ENCODE measurements at places on chromosomes 3 and 15. TPM values are rescaled to one million over a fixed set of nuclear protein-coding genes. Genes with fewer than 3 reads are reported as not detected.

Gene GATM
- total RNA-seq, result 0.55 TPM

Gene IGSF11
- 0.14 TPM for total RNA-seq

Gene PLEKHO2
- total RNA-seq, result 28.0 TPM

Gene GOLGA8B
- 19.8 TPM for total RNA-seq

Gene C3orf49
- not detected for total RNA-seq

Gene LTK
- not detected for total RNA-seq

Gene DOCK3
- 0.09 TPM for total RNA-seq

Gene NRROS
- 0.46 TPM for total RNA-seq

Gene EPHB1
- total RNA-seq, result 0.28 TPM

Gene TMEM40
- total RNA-seq, result not detected

Gene FGF7
- 976 TPM for total RNA-seq

Gene CKMT1B
- not detected for total RNA-seq

Gene CHRM5
- total RNA-seq, result under 0.01 TPM

Gene GRAMD2A
- total RNA-seq, result 0.55 TPM

Gene HCN4
- not detected for total RNA-seq

Gene SLC38A3
- not detected for total RNA-seq

Gene SPRED1
- total RNA-seq, result 30.7 TPM

Gene GOLGA8T
- total RNA-seq, result 0.14 TPM

Gene TIGIT
- not detected for total RNA-seq

Gene MESP1
- total RNA-seq, result 0.28 TPM

Gene STRC
- not detected for total RNA-seq

Gene IL12A
- 0.43 TPM for total RNA-seq

Gene DNAH12
- total RNA-seq, result under 0.01 TPM

Gene FAM227B
- total RNA-seq, result 4.4 TPM

Gene TM4SF4
- not detected for total RNA-seq

Gene GCNT3
- 0.14 TPM for total RNA-seq

Gene UBA7
- 39.1 TPM for total RNA-seq

Gene CCDC54
- not detected for total RNA-seq

Gene GOLGA6A
- total RNA-seq, result not detected

Gene RLBP1
- total RNA-seq, result not detected

Gene HMG20A
- total RNA-seq, result 20.2 TPM

Gene IL17RB
- total RNA-seq, result not detected

Gene TGFBR2
- total RNA-seq, result 179 TPM

Gene KCNMB3
- total RNA-seq, result 1.1 TPM

Gene REC114
- not detected for total RNA-seq

Gene TGM5
- total RNA-seq, result not detected

Gene CD276
- total RNA-seq, result 104 TPM

Gene RNU5B-1
- total RNA-seq, result not detected

Gene GOLGA6L6
- not detected for total RNA-seq

Gene CCR2
- total RNA-seq, result not detected

Gene DPPA4
- total RNA-seq, result not detected

Gene SMCO1
- not detected for total RNA-seq

Measured in smooth muscle cell of bladder (primary cell).